ENCODE measurements at places on chromosomes 1 and 21.

- DNase-seq = peak; percentile 85
Measured at GRCh38 chr1:155167166-155168104, 5.7 kb downstream of the KRTCAP2 start.

- DNase-seq = no peak
Measured at GRCh38 chr1:101967871-101968270, 28.9 kb downstream of the OLFM3 start.

GRCh38 chr1:99843760-99844159, 6.4 kb upstream of the AGL start:
- no peak for DNase-seq

DNA sequence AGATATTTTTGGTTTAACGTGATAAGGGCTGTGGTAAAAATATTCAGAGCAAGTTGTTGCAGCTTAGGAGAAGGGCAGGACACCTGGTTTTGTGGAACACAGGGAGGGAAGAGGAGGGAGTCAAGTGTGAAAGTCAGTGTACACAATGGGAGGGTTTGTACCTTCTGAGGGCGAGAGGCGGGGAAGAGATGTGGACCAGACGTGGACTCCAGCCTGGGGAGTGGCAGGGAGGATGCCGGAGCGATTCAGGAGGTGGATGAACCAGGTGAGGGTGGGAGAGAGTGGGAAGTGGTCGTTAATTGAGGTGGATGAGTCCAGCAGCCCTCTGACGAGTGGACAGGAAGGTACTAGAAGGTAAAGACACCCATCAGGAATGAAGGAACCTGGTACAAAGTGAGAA, 52.2 kb upstream of the IRF2BP2 start:
- no peak for DNase-seq

GRCh38 chr1:25955553-25955952, 42.3 kb downstream of the PAFAH2 start:
- DNase-seq = no peak

DNA sequence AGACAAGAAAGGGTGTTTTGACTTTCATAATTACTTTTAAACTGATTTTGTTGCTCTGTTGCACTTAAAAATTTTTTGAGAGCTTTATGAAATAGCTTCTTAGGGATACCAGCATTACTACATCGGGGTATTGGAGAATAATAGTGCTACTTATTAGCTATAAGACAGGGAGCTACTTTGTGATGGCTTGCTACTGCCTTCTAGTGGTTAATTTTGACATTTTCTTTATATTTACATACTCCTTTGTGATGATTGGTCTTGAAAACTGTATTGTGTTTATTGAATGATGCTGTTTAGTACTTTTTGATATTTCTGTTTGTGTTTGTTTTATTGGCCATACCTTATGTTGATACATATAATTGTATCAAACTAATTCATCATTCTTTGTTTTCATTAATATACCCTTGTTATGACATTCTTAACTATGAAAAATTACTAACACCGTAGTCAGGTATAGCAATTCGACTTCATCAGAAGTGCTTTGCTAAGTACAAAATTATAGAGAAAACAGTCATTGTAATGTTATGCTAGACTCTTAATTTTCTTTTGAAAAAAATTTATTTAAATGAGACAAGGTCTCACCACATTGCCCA, 85.5 kb downstream of the CLIC4 start:
- DNase-seq = peak; percentile 51

GRCh38 chr1:111615870-111616715, 3.5 kb upstream of the RAP1A start:
- no peak for DNase-seq

DNA sequence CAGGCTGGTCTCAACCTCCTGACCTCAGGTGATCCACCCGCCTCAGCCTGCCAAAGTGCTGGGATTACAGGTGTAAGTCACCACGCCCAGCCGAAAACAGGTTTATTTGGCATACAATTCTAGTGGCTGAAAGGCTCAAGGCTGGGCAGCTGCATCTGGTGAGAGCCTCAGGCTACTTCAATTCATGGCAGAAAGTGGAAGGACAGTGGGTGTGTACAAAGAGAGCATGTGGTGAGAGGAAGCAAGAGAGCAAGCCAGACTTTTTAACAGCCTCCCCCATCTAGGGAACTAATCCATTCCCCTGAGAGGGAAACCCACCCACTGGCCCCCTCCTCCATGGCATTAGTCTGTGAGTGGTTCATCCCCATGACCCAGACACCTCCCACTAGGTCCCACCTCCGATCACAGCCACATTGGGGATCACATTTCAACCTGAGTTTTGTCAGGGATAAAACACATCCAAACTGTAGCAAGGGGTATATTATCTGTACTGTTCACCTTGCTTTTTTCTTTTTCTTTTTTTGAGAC, 9.5 kb downstream of the BMP8A start:
- no peak for DNase-seq

- DNase-seq = peak; percentile 85
Measured at GRCh38 chr1:245880754-245881403, 626.2 kb downstream of the SMYD3 start.

DNA sequence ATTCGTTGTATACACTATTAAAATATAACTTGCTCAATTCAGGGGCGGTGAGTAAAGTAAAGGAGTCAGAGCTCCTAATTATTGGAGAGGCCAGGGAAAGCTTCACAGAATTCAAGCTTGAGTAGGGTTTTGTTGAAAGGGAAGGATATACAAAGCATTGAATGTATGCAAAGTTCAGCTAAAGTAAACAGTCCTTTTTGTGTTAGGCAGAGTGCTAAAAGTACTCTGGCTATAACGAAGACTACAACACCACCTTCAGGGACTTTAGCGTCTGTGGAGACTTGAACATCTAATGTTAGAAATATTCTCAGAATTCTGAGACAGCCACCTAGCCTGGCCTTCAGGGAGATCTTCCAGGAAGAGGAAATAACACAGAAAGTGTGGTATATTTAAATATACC, 1.1 kb downstream of the FALEC start:
- DNase-seq = no peak

GRCh38 chr1:14498839-14499238, 99.6 kb upstream of the KAZN start:
- DNase-seq = no peak

DNA sequence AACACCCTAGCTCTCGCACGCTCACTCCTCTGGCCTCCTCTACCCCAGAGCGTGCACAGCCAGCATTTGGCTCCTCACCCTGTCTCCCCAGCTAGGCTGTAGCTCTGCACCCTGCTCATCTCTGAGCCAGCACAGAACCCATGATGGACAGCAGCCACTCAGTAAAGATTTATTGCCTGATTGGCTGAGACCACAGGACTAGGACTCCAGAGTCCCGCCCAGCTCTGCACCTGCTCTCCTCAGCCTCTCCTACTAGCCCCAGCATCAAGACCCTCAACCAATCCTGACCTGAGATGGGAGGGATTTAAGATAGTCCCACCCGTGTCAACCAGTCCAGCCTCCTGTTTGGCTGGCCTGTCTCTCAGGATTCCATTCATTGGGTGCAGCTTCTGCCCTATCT, 9.3 kb downstream of the C1QB start:
- DNase-seq = no peak

DNA sequence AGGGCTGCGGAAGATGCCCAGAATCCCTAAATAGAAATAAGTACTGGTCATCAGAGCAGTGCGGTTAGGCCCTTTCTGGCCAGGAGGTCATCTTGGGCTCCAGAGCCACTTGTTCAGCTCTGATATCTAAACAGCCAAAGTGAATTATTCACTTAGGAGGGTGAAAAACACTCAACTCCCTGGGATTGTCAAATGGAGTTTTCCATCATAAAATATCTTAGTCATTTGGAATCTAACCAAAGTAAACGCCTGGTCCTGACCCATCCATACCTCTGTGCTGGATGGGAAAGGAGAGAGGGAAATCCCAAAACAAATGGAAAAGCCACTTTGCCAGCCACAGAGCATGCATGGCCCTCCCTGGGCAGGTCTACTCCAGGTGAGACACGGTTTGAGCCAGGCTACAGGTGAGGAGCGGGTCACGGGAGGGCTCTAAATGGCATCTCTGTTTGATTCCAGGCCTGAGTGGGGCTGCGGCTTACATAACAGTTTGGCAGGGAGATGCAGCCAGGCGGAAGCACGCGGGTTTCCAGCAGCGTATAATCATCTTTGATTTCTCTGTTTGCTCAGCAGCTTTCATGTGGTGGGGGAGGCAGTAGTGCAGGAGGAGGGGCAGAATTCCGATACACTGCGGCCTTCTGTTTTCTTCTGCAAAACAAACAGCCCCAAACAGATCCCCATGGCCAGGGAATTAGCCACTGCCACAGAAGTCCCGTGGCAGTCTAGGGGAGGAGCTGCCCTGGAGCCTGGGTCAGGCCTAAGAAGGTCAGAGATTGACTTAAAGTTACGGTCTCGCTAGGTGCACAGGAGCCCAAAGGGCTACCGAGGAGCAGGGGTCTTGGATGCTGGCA, 59.1 kb upstream of the ZNF648 start:
- no peak for DNase-seq

DNA sequence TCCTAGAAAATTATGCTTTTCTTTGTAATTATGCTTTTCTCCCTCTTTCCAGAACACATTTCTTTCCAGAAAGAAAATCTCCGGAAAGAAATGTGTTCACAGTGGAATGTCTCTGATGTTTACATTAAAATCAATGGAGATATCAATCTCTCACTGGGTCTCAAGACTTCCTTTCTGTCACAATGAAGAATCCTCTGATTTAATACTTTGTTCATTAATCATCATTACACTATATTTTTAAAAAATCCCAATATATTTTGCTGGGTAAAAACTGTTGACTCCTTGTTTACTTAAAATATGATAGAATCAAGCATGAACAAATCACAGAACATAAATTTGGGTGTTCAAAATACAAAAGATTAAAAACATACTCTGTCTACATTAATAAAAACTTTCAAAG, 26.3 kb upstream of the TGFBR3 start:
- no peak for DNase-seq

- DNase-seq = no peak
Measured at GRCh38 chr1:103527331-103527730, 1.8 kb downstream of the RNPC3 start.

- DNase-seq = no peak
Measured at GRCh38 chr1:227356620-227357146, 38.4 kb upstream of the CDC42BPA start.

DNA sequence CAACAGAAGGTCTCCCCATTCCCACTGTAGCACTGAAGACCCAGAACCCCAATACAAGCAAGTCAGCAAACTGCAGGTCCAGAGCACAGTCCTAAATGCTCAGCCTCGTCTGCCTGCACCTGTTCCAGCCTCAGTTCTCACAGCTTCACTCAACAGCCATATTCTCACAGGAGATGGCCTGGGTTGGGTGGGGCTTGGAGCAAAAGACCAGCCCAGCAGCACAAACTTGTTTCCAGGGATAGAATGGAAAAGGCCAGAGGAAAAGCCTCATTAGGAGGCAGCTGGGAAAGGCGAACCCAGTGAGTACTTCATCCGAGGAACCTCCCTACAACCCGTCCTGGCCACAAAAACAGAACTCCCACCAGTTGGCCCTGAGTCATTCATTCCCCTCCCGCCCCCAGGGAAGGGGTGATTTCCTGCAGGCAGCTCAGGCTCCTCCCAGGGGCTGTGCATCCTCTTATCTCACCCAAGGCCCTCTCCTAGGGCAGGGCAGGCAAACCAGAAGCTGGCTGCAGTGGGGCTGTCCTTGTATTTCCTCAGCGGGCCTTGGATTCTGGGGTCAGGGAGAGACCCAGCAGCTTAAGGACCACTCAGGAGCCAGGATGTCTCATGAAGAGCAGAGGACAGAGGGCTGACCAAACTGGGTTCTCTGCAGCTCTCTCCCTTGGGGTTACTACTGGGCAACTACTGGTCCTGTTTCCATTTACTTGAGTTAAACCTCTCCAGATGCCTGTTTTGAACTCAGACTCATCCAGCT, 7.4 kb upstream of the MPL start:
- peak; percentile 85 for DNase-seq

- DNase-seq = no peak
Measured at GRCh38 chr1:118504867-118505266, 319.8 kb upstream of the SPAG17 start.

DNA sequence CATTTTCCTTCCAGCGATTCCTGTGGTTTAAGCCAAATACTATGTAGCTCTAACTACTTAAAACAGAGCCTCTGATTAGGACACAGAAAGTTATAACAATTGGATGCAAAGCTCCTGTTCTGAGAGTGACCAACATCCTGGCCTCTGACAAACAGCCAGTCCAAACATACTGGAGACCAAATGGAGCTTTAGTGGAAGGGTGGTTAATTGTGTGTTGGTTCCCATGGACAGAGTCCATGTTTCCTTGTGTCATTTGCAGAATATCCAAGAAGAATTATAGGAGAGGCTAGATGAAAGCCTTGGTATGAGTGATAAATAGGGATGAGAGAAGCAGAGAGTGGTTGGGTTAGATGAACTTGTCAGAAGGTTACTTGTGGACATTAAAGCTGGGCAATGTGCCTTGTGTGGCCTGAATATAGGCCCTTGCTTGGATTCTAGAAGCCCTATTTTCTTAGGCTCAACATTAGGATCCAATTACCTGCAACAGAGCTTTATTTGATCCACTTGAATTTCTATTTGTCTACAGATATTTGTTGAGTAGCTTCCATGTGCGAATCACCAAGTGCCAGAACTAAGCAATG, 180.5 kb upstream of the GORAB start:
- no peak for DNase-seq

DNA sequence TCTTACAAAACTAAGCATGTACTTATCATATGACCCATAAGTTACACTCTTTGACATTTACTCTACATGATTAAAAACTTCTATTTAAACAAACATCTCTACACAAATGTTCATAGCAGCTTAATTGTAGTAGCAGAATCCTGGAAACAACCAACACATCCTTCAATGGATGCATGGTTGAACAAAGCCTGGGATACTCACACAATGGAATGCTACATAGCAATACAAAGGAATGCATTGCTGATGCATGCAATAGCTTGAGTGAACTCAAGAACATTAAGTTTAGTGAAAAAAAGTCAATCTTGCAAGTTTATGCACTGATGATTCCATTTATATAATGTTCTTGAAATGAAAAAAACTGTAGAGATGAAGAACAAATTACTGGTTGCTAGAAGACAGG, 686.9 kb downstream of the LRRIQ3 start:
- no peak for DNase-seq

GRCh38 chr1:228647523-228648444, 87.5 kb upstream of the RHOU start:
- DNase-seq = peak; percentile 47

DNA sequence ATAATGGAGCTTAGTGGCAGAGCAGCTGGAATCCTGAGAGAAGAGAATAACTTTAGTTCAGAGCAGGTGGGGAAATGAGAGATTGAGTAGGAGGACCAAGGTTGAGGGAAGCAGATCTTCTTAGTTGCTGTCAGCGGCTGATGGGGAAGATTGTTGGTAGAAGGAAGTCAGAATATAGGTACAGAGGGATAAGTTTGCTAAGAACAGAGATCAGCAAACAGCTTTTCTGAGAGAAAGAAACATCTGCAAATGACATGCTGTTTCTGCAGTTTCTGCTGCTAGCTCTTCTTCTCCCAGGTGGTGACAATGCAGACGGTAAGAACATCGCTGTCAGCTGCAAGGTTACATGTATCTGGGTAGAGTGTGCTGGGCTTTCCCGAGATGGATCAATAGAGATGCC, at the start of gene CD1C:
Gene CD1C, plus strand, starts transcription at position 113 of the 400 bp plus-strand sequence. Its CDS starts 142 bp downstream, at position 255.
- DNase-seq = no peak
